Inflammatory macrophage treated with lipopolysaccharide for 1 hour (primary cell): ENCODE measurements at places on chromosomes 3 and 15.

GRCh38 chr3:167361948-167362347, 18.1 kb downstream of the ZBBX start:
- DNase-seq, result no peak

GRCh38 chr3:83426300-83426699, 1532.5 kb upstream of the CADM2 start:
- no peak for DNase-seq

- DNase-seq, result peak; percentile 61
These were observed 26.2 kb upstream of the IL20RB start for GRCh38 chr3:136931606-136932005.

DNA sequence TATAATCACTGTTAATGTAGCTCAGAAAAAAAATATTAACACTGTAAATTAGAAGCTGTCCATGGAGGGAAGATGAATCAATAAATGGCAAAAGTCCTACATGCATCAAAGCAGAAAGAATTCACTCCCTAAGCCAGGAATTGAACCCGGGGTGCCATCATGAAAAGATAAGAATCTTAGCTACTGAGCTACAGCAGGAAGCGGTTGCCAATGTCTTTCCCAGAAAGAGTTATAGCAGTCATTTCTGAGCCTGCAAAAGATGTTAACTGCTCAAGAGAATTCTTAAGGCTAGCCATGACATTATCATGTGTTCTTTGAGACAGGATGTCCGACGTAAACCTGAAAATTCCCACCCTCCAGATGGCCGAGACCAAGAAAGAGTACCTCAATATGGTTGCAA, 47.4 kb upstream of the MKRN3 start:
- no peak for DNase-seq

DNA sequence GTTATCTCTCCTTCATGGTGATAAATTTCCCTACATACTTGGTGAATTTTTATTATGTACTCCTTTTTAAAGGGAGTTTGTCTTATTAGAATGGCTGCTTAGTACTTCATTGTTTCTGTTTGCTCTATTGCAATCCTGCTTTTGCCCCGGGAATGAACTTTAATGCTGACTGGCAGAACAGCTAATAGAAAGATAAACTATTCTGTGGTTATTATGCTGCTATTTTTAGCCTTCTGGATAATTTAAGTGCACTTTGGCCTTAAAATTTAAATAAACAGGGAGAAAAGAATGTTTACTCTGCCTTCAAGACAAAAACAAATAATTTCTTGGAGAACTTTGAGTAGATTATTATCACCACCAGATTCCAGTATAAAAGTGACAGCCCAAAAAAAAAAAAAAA, 413.8 kb upstream of the CCDC54 start:
- DNase-seq, result no peak

- no peak for DNase-seq
These were observed 55.0 kb upstream of the EPHA3 start for GRCh38 chr3:89052386-89052785.

DNA sequence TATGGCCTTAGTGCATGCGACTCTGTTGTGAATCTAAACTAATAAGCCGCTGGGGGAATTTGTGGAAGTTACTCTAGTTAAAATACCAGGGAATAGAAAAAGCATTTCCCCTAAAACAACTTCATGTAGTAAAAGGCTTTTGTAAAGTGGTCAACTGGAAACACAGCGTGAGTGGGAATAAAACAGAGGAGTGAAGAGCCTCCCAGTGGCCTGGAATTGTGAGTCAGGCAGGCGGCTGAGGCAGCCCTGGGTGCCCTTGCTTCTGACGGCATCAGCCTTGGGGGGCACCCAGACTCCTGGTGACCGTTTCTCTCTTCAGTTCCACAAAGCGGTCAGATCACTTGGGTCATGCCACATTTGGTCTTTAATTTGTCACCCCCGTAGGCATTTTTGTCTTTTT, 108.4 kb downstream of the GHSR start:
- DNase-seq, result no peak

- DNase-seq, result no peak
These were observed 52.1 kb upstream of the P3H2 start for GRCh38 chr3:190172751-190173150.

GRCh38 chr3:37542772-37543449, 318.8 kb upstream of the CTDSPL start:
- DNase-seq, result no peak

DNA sequence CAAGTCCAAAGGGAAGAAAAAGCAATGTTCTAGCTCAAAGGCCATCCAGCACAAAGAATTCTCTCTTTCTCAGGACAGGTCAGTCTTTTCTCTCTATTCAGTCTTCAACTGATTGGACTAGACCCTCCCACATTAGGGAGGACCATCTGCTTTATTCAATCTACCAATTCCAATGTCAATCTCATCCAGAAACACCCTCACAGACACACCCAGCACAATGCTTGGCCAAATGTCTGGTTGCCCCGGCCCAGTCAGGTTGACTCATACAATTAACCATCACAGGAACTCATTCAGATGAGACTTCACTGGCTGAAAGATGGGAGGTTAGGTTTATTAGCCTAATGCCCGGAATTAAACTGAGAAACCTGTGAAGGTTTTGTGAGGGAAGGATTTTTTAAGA, 32.4 kb downstream of the ACAN start:
- DNase-seq, result no peak

GRCh38 chr3:27939521-27939920, 217.4 kb upstream of the EOMES start:
- no peak for DNase-seq

GRCh38 chr3:77686560-77686959, 646.7 kb downstream of the ROBO2 start:
- DNase-seq, result no peak

DNA sequence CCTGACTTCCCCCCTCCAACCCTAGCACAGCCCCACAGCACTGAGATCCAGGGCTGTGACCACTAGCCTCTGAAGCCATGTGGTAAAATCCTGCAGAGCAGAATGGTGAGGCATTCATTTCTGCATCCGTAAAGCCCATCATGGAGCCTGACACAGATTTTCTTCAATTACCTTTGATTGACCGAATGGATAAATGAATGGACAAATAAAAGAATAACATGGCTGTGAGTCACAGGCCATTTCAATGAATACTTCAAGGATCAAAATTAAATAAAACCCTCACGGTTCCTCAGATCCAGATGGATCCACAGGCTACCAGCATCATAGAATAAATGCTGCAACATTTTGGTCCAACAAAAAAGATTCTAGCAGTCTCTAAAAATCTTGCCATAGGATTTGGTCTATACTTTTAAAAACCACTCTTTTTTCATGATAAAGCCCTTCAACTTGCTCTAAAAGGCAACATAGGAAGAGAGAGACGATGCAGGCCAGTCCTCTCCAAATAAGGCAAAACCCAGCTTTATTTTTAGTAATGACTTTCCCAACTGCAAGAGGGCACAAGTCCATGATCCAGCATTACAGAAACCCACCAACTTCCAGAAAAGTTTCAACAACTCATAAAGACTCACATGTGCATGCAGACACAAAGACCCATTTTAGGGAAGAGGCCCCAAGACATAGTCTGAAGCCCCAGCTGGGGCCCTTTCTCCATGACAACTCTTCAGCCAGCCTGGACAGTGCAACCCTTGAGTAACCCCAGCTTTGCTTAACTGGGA, 52.4 kb upstream of the MRPS22 start:
- DNase-seq, result no peak

DNA sequence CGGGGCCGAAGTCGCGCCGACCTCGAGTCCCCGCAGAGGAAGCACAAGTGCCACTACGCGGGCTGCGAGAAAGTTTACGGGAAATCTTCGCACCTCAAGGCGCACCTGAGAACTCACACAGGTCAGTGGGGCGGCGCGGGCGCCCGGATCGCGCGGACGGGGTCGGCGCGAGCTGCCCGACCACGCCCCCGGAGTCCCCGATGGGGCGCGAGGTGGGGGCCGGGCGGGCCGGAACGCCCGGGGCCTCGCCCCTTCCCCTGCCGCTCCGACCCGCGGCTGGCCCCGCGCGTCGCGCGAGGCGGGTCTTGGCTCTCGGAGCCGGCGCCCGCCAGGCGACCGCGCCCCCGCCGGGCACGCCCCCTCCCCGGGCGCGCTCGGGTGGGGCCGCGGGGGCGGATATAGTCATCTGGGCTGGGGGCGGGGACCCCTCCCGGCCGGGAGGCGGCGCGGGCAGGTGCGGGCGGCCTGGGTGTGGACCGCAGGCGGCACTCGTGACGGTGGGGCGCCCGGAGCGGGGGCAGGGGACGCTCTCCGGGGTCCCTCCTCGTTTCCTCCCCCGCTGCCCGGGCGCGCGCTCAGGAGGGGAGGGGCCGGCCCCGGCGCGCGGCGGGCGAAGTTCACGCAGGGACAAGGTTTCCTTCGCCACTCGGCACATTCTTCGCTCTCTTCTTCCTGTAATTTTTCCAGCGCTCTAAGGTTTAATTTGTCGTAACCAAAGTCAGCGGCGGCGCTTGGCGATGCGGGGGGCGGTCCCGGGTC, 1.2 kb downstream of the KLF13 start:
- peak; percentile 34 for DNase-seq

GRCh38 chr15:56428821-56429458, 36.0 kb downstream of the MNS1 start:
- DNase-seq, result peak; percentile 56

GRCh38 chr3:129161860-129162271, 1.0 kb upstream of the ISY1 start:
- no peak for DNase-seq

DNA sequence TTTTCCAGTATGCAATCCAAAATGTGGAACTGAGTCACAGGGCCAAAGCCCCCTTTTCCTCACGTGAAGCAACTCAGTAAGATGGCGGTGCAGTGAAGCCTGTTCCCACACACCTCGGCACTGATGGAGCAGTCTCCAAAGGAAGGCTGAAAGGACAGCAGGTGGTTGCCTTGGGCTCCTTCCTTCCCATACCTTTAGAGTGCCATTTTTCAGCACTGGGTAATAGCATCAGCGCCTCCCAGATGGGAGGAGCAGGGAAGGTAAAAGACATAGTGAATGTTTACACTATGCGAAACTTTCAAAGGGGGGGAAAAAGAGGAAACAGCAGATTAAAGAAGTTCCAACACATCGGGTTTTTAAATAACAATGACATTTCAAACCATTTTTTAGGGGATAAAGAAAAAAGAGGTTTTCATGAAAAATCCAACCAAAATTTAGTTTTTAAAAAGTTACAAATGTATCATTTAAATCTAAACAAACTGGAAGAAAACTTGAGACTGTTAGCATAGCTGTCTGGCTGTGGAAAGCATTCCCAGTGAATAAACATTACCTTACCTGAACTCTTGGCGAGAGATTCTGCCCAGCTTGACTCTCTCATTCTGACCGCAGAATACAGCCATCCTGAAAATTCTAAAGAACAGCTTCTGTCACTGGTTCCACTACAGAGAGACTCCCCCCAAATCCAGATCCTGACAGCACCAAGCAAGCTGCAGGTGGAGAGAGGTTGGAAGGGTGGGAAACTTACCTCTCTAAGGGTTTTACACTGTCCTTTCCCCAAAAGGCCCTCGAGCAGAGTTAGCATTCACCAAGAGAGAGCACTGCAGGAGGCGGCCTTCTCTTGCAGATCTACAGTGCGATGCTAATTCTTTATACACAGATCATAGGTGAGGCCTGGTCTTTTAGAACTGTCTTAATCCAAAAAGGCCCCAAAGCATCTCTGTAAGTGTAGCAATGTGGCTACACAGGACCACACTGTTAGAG, 32.6 kb downstream of the ABCC5 start:
- DNase-seq, result no peak

DNA sequence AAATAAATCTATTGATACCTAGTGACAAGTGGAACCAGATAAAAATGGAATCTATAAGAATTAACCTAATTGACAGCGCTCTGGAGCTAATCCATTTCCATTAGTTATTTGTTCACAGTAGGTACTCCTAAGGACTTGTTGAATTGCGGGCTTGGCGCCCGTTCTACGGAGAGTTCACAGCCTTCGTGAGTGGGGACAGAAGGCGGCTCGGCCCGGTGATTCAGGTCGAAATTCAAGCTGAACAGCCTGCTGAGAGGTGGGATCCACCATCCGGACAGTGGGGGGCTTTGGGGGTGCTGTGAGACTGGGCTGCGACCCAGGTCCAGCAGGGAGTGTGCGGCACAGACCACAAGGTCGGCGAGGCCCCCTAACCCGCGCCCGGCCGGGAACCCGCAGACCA, 779 bp upstream of the CTNNB1 start:
- no peak for DNase-seq

GRCh38 chr3:42421818-42422796, 11.7 kb upstream of the LYZL4 start:
- no peak for DNase-seq

DNA sequence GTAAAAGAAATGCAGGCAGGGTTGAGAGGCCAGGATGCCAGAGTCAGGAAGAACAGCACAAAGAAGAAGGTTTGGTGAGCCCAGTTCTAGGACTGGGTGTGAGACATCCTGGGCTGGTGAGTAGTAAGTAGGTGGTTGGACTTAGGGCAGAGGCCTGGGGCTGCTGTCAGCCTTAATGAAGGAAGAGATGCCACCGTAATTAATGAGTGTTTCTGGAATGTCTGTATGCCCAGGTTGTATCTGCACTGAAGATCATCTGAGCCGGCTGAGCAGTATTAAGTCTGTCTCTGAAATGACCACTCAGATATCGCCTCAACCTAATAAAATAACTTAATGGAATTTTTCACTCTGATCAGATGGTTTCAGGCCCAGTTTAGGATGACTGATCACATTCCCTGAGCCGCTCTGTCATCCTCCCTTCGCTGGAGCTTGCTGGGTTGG, 532.9 kb upstream of the IL12A start:
- DNase-seq, result no peak

DNA sequence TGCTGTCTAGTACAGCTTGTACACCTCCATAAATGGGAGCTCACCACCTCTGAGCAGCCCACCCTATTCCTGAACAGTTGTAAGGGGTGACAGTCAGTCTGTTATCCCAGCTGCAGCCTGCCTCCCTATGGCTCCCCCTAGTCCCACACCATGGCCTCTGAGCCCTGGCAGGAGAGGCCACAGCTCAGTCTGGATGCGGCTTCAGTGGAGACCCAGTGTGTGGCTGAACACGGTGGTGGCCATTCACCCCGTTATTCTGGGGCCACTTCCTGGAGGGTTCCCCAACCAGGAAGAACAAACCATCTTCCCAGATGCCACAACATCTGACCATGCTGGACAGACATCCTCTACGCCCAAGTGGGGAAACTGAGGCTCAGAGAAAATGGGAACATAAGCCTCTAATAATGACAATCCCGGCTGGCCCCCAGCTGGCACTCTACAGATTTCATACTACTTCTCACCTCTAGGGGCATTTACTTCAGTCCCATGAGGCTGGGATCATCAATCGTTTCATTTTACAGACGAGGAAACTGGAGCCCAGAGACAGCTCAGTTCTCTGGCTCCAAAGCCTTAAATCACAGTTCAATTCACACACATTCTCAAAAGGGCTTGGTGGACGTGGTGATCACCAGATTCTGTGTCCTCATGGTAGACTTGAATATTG, 9.2 kb upstream of the GRIP2 start:
- peak; percentile 26 for DNase-seq
